ENCODE measurements at places on chromosomes 4 and X. TPM values are rescaled to one million over a fixed set of nuclear protein-coding genes. Genes with fewer than 3 reads are reported as not detected.

GLUD2 gene
- total RNA-seq: 0.47 TPM

FAM50A gene
- total RNA-seq: 83.7 TPM

- DNase-seq: no peak
These were observed 89.4 kb downstream of the IRF2 start for GRCh38 chr4:184384810-184385557.

DNA sequence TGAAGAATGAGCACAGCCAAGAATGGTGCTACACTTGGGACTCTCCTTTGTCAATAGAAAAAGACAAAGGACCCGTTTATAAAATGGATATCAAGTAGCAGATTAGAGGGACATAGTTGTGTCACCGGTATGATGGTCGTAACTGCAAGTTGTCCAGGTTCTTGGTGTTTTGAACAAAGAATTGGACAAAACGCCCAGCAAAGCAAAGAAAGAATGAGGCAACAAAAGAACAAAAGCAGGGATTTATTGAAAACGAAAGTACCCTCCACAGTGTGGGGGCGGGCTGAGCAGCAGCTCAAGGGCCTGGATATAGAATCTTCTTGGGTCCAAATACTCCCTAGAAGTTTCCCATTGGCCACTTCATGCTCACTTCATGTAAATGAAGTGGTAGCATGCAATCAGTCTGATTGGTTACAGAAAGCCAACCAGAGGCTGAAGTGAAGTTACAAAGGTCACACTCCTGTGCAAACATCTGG is 54.7 kb downstream of the SHROOM3 start:
- DNase-seq: no peak

GRCh38 chrX:129650821-129651510 is 3.8 kb downstream of the APLN start:
- DNase-seq: no peak
